D721Med (cell line): ENCODE measurements at places on chromosomes 13 and 19.

- DNase-seq, result no peak
These were observed 485 bp upstream of the ZNF845 start for GRCh38 chr19:53333066-53333462.

DNA sequence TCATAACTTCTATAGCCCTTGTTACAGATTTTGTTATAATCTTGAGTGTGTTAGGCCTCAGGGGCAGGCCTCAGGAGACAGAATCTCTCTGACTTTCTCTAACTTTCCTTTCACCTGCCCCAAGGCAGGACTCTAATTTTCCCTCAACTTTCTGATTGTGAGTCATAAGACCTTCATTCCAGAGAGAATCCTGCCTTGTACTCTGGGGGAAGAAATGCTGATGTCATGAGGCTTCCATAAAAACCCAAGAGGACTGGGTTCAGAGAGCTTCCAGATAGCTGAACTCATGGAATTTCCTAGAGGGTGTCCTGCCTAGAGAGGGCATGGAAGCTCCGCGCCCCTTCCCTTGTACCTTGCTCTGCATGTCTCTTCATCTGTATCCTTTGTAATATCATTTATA, 5.3 kb upstream of the KBTBD6 start:
- no peak for DNase-seq

DNA sequence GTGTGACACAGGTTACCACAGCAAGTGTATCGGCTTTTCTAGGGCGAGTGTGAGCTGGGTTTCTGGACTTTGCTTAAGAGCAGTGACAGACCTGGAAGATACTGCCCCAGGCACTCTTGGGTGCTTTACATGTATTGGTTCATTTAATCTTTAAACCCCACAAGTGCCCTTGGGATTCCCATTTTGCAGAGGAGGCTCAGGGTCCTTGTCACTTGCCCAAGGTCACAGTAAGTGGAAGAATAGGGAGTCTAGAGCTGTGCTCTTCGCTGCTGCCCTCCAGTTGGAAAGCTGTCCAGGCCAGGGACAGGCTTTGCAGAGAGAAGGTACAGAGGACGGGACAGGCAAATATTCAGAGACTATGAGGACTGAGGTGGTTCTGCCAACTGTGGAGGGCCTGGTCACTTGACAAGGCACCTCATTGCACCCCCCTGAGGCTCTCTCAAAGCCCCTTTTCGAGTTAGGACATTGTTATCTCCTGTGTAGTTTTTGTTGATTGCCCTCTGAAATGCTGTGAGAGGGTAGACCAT, 42.4 kb downstream of the BBC3 start:
- DNase-seq, result no peak

DNA sequence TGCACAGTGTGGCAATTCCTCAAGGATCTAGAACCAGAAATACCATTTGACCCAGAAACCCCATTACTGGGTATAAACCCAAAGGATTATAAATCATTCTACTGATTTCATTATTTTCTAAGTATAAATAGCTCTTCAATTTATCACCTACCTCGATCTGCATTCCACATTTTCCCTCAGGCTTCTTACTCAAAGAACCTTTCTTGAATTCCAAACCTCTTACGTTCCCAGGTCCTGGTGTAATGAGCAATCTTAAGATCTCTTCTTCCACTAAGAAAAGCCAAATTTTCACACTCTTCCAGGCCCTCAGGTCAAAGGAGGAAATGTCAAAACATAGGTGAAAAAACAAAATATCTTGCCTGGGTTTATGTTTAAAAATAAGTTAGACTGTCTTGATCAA, 237.3 kb upstream of the GPC6 start:
- no peak for DNase-seq

GRCh38 chr13:78594456-78594975, 8.8 kb downstream of the POU4F1 start:
- DNase-seq, result no peak

- no peak for DNase-seq
These were observed 71.7 kb upstream of the WASF3 start for GRCh38 chr13:26485786-26486185.

DNA sequence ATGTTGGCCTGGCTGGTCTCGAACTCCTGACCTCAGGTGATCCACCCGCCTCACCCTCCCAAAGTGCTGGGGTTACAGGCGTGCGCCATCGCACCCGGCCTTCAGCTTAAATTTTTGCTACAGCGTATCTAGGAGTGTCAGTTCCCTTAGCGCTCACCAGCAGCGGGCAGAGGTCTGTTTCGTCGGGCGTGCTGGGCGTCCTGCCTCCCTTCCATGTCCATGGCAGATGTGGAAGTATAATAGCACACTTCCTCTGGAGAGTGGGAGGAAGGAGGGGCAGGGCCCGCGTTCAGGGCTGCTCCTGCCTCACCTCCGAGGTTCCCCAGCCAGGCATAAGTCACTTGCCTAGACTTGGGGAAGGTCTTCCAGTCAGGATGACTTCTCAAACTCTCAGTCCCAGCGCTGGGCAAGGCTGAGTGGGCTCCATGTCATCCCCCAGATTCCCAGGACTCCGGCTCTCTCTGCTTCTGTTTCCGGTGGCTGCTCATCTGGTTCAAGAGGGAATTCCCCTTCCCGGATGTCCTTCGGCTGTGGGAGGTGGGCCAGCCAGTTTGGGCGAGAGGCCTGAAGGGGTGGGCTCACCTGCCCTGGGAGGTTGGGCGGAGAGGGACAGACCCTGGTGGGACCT, 9.5 kb downstream of the IL4I1 start:
- no peak for DNase-seq

DNA sequence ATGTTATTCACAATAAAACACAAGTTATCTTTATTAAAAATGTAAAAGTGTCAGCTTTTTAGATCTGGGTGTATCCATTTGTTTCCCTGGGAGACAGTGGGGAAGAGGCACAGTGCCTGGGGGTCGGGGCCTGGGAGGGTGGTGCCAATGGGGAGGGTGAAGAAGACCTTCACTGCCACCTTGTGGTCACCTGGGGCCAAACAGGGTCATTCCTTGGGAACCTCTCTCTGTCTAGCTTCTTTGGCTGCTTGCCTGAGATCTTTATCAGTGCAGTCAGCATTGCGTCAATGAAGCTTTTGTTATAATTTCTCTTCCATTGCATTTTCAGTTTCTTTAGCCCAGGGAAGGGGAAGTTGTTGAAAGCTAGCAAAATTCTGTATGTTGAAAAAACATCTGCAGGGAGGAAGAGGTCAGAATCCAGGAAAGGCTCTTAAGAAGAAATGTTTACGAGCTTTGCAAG, 39.1 kb downstream of the PCDH8 start:
- DNase-seq, result peak; percentile 62

- no peak for DNase-seq
These were observed 763 bp downstream of the POLD1 start for GRCh38 chr19:50384685-50385535.

GRCh38 chr13:105442040-105442439, 1093.4 kb downstream of the EFNB2 start:
- no peak for DNase-seq

GRCh38 chr13:44759384-44760360, 183.5 kb upstream of the TSC22D1 start:
- DNase-seq, result no peak

- DNase-seq, result no peak
These were observed 7.9 kb upstream of the ARHGAP33 start for GRCh38 chr19:35767288-35768081.
